Effector memory CD8-positive, alpha-beta T cell (primary cell): ENCODE measurements at places on chromosomes 16 and 17.
A peak's percentile ranks its signal among the peaks of the same experiment; 100 is the strongest.

DNA sequence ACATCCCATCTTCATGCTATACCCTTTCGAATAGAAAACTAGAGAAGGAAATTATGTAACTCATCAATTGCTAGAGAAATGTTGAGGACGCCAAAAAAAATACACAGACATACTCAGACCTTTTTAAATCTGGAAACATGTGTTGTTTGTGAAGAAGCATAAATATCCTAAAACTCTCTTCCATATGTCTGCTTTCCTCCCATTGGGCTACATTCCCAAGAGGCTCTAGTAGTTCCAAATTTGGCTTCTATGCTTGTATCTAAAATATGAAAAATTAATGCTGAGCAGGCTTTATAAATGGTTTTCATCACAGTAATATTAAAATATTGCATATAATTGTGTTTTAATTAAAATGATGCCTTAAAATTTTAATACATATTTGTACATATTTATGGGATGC is 297.9 kb upstream of the PSMD7 start:
- DNase-seq, result no peak

DNA sequence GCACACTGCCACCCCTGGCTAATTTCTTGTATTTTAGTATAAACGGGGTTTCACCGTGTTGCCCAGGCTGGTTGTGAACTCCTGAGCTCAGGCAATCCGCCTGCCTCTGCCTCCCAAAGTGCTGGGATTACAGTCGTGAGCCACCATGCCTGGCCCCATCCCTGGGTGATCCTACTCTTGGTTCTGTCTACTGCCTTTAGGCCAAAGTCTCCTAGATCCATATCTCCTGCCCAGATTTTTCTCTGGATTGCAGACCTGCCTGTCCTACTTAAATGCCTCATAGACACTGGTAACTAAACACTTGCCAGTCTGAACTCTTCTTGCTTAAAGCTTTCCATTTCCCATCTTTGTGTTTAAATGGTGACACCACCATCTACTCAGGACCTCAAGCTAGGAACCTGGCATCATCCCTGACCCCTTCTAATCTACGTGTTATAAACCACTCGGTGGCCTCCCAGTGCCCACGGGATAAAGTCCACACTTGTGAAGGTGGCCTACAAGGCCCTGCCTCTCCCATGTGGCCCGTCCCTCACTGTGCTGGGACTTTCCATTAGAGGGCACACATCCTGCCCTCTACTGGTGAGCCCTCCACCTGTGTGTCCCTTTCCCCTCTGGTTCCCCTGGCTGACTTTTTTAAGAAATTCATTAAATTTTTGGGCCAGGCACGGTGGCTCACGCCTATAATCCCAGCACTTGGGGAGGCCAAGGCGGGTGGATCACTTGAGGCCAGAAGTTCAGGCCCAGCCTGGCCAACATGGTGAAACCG is 51.1 kb downstream of the USP43 start:
- no peak for DNase-seq

DNA sequence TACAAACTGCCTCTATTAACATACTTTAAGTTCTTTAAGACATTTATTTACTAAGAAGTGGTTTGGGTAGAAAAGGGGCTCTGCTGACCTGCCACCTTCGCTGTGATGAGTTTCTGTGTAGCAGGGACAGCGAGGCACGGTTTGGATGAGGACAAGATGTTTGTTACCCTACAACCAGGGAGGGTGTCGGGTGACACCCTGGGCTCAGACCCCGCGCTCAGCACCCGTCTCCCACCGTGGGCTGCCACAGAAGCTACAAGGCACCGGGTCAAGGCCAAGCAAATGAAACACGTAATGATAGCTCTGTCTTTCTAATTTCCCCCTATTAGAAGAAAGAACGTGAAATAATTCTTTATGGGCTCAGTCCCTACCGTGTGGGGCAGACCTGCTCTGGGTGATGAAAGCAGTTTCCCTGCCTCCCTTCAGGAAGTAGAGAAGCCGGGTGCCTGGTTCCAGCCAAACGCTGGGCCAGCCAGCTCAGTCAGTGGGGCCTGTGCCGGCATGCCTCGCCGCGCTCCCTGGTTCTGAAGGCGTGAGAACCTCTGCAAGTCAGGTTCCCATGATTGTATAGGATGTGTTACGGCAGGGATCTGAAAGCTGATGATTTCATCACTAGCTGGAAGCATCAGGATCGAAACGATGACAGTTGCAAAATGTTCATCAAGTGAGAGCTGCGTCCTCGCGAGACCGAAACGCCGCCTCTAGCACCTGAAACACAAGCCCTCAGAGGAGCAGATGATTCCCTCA is 3.9 kb downstream of the ZNF750 start:
- no peak for DNase-seq

DNA sequence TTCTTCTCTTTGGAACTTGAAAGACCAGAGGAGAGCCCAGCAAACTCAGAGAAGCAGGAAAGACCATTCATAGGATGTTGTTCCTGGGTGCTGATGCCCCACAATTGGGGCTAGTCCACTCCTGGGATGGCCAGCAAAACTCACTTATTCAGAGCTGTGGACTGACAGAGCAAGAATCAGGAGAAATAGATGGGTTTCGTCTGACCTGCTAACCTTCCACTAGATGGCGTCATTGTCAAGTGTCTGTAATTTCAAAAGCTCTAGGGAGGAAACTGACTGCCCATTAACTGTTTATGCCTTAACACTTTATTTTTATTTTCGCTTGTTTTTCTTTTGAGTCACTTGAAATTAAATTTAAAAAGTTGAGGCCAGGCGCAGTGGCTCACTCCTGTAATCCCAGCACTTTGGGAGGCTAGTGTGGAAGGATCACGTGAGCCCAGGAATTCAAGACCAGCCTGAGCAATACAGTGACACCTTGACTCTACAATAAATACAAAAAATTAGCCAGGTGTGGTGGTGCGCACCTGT is 28.7 kb upstream of the MILR1 start:
- DNase-seq, result peak; percentile 33

GRCh38 chr17:82297280-82297713 is 20.1 kb downstream of the CD7 start:
- peak; percentile 81 for DNase-seq

DNA sequence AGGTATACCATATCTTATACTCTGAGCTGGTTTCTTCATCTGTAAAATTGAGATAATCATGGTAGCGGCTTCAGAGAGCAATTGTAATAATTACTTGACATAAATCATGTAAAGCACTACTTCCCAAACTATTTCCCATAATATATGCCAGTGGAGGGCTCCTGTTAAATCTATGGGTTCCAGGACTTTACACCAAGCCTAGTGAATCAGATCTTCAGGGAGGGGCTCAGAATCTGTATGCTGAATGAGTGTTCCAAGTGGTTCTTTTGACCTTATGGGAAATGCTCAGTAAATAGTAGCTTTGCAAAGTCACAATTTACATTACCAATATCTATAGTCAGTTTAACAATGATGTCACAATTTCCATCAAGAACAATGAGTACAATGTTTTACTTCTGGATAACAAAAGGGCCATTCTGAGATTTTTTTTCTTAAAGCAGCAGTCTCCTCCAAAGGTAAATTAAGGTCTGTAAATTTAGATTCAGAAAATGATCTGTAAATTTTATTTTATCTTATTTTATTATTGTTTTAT is 50.9 kb upstream of the NLK start:
- DNase-seq, result no peak
